Kidney epithelial cell (primary cell): ENCODE measurements at places on chromosomes 16 and 17.
A peak's percentile ranks its signal among the peaks of the same experiment; 100 is the strongest.

- no peak for DNase-seq
Observed at GRCh38 chr16:74995986-74996385, 2.8 kb upstream of the ZNRF1 start.

DNA sequence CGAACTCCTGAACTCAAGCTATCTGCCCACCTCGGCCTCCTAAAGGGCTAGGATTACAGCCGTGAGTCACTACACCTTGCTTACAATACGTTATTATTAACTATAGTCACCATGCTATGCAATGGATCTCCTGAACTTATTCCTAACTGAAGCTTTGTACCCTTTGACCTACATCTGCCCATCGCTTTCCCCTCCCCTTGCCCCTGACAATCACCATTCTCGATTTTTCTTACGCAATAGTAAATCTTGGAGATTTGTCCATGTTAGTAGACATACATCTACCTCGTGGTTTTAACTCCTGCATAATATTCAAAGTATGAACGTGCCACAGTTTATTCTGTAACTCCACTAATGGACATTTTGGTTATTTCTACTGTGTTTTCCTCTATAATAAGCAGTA is 120.6 kb downstream of the NPIPB5 start:
- DNase-seq, result no peak

DNA sequence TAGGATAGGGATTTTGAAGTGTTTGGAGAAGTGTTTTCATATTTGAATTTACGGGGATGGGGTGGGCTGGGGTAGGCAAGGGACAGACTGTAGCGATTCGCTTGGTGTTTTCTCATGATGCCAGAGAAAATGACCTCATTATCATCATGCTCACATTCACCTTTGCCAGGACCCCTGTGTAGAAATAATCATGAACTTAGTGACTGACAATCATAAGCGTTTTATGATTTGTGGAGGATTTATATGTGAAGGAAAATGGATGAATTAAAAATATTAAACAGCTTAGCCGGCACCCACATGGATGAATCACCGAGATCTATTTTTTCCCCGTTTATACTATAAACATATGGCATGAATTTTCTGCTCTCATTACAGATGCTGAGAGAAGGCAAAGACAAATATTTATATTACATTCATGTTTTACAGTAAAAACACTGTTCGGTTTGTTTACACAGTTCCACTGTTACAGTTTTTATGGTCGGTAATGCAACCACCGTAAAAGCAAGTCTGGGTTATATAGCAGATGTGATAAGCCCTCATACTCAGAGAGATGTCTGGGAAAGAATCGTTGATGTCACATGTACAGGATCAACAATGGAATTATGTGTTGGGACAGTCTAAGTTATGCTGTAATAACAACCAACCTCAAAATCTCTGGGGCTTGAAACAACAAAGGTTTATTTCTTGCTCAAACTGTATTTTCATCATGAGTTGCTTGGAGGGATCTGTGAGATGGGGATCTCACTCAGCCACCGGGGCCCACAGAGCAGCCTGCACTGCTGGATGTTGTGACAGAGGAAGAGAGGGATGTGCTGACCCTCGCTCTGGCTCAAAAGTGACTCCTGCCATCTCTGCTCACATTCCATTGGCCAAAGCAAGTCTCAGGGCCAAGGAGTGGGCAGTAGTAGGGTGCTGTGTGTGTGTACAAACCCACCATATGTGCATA is 85.1 kb downstream of the WWOX start:
- DNase-seq, result peak; percentile 18

DNA sequence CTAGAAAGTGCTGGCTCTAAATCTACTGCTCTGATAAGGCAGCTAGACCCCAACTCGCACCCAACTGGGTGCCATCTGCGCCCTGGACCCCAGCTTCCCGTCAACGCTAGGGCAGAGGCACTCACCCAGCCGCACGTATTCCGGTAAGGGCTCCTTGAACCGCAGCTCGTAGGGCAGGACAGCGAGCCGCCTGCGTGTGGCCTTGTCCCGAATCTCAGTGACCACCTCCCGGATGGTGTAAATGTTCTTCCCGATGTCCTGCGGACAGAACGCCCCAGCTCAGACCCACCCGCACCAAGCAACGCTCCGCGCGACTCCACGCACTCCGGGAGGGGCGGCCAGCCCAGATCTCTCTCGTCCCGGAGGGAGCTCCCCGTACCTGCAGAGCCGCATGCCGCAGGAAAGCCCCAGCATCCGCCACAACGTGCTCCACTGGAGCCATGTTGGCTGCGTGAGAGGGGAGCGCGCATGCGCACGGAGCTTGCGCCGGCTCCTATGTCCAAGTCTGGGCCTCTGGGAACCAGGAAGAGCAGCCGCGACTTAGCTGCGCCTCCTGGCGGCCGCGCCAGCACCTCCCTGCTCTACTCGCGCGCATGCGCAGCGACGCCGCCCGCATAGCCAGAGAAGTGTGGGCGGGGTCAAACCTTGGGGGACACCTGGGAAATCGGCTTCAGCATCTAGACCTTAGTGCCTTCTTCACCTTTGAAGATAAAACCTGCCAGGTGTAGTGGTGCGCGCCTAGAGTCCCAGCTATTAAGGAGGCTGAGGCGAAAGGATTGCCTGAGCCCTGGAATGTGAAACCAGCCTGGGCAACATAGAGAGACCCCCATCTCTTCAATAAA is at the start of gene NOB1:
TSS of gene NOB1 (minus strand) at position 458 of the 842 bp plus-strand sequence. CDS start at position 442, 16 bp downstream.
- peak; percentile 89 for DNase-seq

GRCh38 chr17:29124135-29124924 is 55.9 kb downstream of the MYO18A start:
- no peak for DNase-seq

DNA sequence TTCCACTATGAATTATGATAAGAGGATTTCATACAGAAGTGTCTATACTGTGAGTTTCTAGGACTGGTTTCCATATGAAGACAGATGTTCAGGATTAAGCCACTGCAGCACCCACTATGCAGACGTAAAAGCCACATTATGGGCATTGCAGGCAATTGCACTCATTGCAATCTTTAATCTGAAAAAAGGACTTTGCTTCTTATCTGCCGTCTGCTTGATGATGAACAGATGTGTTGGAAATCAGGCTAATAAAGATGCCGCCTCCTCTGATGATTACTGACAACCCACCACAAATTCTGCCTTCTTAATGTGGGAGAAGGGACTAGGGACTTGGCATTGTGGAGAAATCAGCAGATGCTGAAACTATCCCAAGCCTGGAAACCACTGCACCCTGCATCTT is 276.9 kb downstream of the IRF8 start:
- no peak for DNase-seq

- no peak for DNase-seq
Observed at GRCh38 chr17:60600490-60601446, 775 bp downstream of the PPM1D start.

DNA sequence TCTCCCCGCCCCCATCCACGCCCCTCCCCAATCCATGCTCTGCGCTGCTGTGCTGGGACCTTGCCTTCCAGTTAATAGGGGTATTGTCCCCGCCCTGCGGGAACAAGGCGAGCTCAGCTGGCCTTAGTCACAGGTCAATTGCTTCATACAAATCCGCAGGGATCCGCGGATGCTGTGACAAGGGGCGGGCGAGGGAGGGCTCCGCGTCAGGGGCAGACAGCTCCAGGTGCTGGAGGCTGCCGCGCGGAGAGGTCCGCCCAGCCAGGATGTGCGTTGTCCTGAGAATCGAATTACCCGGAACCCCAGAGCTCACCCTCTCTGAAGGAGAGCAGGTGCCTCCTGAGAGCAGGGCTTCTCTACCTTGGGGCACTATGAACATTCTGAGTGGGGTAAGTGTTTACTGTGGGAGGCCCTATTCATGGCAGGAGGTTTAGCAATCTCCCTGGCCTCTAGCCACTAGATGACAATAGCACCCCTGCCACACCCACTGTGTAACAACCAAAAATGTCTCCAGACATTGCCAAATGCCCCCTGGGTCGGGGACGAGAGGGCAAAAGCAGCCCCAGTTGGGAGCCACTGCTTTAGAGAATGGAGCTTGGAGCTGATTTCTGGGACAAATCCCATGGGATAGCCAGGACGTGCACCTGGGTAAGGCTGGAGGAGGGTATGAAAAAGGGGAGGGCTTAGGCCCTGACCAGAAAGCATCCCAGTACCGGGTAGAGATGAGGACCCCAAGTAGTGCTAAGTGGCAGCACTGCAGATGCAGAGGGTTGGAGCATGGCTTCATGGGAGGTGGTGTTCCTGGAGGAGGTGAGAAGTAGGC is 138.2 kb downstream of the CYLD start:
- no peak for DNase-seq

DNA sequence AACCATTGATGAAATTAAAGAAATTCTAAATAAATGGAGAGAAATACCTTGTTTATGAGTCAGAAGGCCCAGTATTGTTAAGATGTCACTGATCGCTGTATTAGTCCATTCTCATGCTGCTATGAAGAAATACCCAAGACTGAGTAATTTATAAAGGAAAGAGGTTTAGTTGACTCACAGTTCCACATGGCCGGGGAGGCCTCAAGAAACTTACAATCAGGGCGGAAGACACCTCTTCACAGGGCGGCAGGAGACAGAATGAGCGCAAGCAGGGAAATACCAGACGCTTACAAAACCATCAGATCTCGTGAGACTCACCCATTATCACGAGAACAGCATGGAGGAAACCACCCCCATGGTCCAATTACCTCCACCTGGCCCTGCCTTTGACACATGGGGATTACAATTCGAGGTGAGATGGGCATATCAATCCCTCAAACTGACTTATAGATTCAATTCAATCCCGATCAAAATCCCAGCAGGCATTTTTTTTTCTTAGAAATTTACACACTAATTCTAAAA is 157.2 kb downstream of the ENGASE start:
- DNase-seq, result no peak

- no peak for DNase-seq
Observed at GRCh38 chr17:56595108-56595418, 1.6 kb downstream of the NOG start.

GRCh38 chr17:37039269-37039668 is 90.5 kb downstream of the AATF start:
- no peak for DNase-seq
